ENCODE measurements at places on chromosomes 11 and 22.

DNA sequence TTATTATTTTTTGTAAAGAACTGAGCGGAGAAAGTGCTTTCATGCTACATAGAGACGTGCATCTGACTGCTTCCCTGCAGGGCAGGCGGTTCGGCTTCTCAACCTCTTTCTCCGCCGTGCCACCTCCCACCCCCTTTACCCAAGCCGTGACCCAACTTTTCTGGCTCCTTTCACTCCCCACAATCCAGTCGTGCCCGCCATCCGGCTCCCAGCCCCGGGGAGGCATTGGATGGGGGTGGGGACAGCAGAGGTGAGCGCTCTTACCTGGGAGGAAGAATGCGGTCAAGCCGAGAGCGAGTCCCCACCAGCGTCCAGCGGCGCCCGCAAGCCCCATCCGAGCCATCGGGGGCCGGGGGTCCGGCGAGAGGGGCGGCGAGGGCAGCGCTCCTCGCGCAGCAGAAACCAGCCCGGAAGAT is 781 bp downstream of the NECTIN1 start:
- DNase-seq: no peak

- no peak for DNase-seq
These were observed 28.0 kb upstream of the LMO1 start for GRCh38 chr11:8291421-8292350.

DNA sequence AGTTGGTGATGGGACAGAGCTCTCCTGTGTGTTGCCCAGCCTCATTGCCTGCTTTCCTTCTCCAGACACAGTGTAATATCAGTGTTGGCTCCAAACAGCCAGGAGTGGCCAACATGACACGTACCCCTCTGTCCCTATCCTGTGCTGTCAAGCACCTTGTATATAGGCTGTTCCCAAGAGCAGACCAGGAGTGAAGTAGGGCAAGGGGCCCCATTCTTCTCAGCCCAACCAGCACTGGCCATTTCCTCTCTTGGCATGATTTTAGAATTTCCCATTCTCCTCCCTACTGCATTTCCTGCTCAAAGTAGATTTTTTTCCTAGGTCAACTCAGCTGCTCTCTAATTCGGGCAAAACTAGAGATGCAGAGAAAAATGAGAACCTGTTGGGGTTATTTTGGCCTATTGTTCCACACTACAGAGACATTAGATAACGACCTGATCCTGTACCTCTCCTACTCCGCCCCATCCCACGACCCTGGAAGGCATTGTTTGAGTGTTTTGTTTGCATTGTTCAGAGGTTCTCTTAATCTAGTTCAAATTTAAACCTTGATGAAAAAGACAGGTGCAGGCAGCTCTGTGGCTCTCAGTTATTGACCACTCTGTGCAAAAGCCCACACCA is 95.6 kb downstream of the RASSF10 start:
- no peak for DNase-seq

DNA sequence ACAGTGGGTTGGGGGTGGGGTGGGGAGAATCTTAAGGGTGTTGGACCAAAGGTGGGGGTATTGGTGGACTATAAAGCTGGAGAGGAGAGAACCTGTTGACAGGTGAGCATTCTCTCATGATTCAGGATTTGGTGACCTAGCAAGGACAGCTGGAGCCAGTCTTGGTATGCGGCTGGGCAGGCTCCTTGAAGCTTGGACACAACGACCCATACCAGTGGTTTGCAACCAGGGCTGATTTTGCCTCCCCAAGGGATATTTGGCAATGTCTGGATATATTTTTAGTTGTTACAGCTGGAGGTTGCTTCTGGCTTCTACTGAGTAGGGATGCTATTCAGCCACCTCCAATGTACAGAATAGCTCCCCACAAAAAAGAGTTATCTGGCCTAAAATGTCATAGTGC is 5.6 kb downstream of the EXT2 start:
- DNase-seq: no peak

- no peak for DNase-seq
These were observed 653 bp downstream of the PCSK7 start for GRCh38 chr11:117230999-117231841.

DNA sequence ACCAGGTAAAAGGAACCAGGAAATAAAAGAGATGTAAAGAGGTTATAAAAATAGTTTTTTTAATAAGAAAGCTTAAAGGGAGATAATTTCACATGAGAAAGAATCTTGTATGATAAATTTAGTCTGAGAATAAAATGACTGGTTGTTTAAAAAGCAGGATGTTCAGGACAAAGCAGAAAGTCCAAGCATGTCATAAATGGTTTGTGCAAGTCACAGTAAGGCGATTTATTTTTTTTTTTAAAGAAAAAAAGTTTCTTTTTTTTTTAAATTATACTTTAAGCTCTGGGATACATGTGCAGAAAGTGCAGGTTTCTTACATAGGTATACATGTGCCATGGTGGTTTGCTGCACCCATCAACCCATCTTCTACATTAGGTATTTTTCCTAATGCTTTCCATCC is 30.8 kb downstream of the GLYATL2 start:
- DNase-seq: no peak

DNA sequence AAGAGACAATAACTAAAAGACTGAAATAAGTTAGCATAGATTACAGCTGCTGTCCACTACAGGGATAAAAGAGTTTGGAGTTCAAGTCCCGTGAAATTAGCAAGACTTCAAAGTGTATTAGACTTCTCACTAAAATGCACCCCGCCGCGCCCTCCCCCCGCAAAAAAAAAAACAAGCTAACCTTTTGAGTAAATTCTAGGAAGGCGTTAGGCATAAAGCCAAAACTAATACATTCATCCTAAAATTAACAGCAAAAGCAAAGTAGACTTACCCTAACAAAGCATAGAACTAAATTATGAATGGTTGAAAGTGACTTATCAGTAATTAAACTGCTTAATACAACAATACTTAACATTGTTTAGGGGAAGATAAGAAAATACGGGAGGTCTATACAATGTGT is 581.0 kb upstream of the CHORDC1 start:
- DNase-seq: no peak

DNA sequence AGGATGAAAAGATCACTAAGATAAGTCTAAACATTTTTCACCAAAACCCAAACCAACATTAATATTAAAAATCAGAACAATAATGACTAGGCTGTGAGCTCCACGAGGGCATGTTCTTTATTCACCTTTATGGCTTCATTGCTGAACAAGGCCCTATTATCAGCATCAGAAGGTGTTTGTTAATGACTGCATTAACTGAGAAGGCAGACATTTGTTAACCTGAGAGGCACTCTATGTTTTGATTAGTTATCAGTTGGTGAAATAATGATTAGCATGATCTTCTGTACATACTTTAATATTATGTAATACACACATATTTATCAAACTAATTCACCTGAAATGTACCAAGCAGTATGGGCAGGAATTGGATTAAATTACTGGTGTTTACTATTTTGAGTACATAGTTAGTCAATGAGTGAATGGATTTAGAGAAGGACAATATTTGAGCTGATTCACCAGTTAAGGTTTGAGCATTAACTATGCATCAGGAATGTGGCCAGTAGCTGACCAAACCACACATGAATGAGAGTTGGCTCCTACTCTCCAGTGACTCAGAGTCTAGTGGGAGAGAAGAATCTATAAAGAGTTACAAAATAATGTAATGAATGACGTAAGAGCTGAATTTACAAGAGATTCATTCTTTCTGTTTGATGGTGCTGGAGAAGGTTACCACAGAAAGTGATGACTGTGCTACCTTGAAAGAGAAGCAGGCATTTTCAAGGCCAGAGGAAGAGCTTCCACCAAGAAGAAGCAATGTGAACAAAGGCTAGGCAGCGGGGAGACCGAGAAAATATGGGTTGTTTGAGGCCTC is 6.7 kb downstream of the IL18 start:
- no peak for DNase-seq

DNA sequence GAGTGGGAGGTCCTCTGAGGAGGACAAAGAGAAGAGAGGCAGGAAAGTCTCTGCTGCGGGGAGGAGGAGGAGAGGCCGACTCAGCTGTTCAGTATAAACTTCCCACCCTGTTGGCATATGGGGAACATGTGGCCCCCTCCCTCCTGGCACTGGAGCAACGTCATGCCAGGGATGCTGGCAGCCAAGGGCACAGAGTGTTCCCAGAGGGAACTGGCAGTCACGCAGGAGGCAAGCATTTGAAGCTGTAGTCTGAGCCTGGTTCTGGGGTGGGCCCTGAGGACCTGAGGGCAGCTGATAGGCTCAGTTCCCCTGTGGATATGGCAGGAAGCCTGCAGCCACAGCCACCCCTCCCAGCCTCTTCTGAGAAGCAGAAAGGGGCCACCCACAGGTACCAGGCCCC is 67.1 kb upstream of the TSPAN18 start:
- no peak for DNase-seq

GRCh38 chr22:42976217-42976933 is 38.6 kb downstream of the PACSIN2 start:
- no peak for DNase-seq

DNA sequence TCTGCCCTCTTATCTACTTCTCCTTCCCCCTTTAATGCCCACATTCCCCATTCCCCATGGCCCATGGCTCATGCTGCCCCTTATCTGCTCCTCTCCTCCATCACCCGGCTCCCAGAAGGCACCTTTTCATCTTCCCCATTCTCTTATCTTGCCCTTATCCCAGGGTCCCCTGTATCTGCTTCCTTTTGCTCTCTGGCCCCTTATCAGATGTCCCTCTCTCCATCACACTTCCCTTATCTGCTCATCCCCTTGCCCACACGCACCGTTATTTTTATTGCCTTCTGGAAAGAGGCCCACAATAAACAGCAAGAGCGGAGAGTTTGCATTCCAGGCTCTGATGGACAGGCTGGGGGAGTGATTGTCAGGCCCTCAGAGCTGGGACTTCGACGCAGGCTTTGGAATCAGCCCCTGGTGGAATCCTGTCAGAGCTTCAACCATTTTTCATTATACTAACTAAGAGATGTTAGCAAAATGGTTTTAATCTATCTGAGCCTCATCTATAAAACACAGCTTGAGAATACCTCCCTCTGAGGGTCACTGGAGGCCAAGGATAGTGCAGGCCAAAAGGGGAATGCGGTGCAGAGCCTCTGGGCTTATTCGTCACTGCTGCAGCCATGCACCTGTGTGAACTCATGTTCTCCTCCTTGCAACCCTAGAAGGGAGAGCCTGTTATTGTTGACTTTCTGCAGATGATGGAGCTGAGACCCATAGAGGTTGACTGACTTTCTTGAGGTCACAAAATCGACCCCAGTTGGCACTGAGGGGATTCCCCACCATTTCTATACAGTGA is 37.0 kb upstream of the LRRC55 start:
- no peak for DNase-seq

DNA sequence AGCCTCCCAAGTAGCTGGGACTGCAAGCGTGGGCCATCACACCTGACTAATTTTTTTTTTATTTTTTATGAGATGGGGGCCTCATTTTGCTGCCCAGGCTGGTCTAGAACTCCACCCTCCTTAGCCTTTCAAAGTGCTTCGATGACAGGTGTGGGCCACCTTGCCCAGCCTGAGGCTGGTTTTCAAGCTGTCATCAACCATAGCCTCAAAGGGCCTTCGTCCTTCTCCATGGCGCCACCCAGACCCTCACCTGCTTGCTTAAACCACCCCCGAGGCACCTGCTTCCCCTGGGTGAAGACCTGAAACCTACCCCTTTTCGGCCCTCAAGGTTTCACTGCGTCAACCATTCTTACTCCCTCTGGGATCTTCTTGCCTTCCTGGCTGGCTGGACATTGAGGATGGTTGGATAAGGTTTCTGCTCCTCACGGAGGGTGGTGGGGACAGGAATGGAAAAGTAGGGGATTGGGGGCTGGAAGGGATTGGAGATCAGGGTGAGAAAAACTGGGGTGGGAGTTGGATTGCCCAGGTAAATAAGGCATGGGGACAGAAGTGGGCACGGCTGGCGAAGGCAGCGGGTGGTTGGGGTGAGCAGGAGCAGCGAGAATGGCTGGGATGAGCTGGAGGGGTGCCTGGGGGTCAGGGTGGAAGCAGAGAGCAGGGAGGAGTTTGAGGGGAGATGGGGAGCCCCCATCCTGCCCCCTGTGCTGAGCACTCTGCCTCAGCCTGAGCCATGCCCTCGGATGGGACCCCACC is 2.8 kb upstream of the ACR start:
- no peak for DNase-seq

GRCh38 chr11:63274776-63275175 is 31.4 kb upstream of the SLC22A25 start:
- DNase-seq: no peak

- DNase-seq: peak; percentile 54
These were observed 469 bp upstream of the OSBP2 start for GRCh38 chr22:30694171-30694639.

DNA sequence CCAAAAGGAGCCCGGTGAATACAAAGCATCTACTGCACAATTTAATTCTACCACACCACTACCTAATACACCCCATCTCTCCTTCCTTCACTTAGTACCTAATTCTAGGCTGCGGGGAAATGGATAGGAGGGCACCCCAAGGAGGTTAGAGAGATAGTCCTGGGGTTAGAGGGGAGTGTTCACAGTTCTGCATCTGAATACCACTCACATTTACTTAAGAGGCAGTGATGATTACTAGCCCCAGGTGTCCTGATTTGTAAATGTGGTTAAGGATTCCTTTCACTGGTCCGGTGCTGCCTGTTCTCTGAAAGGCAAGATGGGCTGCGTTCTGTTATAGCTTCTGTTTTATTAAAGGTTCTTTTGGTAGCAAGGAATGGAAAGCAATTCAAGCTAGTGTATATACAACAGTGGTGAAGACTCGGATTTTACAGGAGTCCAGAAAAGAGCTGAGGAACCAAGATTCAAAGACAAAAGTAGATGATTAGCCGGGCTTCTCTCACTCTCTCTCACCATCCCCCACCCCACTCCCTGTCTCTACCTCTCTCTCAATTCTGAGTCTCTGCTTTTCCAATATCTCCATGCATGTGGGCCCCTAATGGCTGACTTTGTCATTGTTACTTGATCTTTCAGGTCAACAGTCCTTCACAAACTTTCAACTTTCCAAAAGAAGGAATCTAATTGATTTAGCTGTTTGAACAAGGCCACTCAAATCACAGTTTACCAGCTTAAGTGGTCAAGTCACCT is 8.7 kb upstream of the KCNA4 start:
- no peak for DNase-seq

- DNase-seq: no peak
These were observed 254.0 kb upstream of the NARS2 start for GRCh38 chr11:78828676-78829075.
